Left lung (tissue), 14 donors: ENCODE measurements at places on chromosomes 3 and 15. TPM values are rescaled to one million over a fixed set of nuclear protein-coding genes. Genes with fewer than 3 reads are reported as not detected.

The MYO5C gene
- 78.3 TPM for total RNA-seq

- peaks cover 7% of the 10 kb centered on the region for H3K4me1 ChIP-seq
- H3K4me3 ChIP-seq = no peak overlapping the region
- DNase-seq = peak; percentile 59
- H3K27ac ChIP-seq = no peak overlapping the region
Observed at GRCh38 chr15:51801391-51801835, 28.0 kb upstream of the TMOD3 start.

The CFAP44 gene
- 11.4 TPM for total RNA-seq

GRCh38 chr3:57061556-57061955 lies 1.1 kb downstream of the SPATA12 start:
- no peak overlapping the region for H3K27ac ChIP-seq
- peaks cover 50% of the 10 kb centered on the region for H3K4me1 ChIP-seq
- no peak for DNase-seq
- no peak overlapping the region for H3K4me3 ChIP-seq

- H3K36me3 ChIP-seq = no peaks in the 10 kb centered on the region
- no peak for DNase-seq
- H3K27me3 ChIP-seq = no peaks in the 10 kb centered on the region
Observed at GRCh38 chr3:30457081-30457480, 149.3 kb upstream of the TGFBR2 start.

GRCh38 chr3:150218236-150218635 lies 189.9 kb upstream of the TSC22D2 start:
- no peak for DNase-seq
- no peak overlapping the region for H3K4me3 ChIP-seq

The TLE3 gene
- 69.9 TPM for total RNA-seq

The TMC3 gene
- total RNA-seq = not detected

DNA sequence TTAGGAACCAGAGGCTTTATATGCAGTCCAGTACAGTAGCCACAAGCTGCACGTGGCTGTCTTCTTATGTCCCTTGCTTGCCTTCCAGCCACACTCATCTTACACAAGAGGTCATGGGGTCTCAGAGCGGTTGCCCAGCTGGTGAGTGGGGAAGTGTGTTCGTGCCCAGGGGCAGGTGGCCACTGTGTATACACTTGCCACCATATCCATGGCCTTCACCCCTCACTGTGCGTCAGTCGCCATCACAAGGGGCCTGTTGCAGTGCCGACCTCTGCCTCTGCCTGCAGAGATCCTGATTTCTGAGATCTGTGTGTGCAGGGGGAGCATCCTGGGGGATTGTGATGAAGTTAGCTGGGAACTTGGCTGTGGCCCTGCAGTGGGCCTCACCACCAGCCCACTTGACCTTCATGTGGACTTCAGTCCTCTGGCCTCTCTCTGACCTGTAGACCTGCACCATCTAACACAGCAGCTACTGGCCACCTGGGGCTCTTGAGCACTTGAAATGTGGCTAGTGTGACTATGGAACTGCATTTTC lies 43.1 kb upstream of the SACM1L start:
- H3K27me3 ChIP-seq = no peaks in the 10 kb centered on the region
- H3K4me1 ChIP-seq = peaks cover 41% of the 10 kb centered on the region
- H3K27ac ChIP-seq = peak overlapping the region; percentile 88
- no peaks in the 10 kb centered on the region for H3K36me3 ChIP-seq

GRCh38 chr3:46212101-46212500 lies 4.0 kb upstream of the CCR1 start:
- no peaks in the 10 kb centered on the region for H3K36me3 ChIP-seq
- no peak overlapping the region for H3K27ac ChIP-seq
- H3K4me1 ChIP-seq = peaks cover 56% of the 10 kb centered on the region
- H3K4me3 ChIP-seq = no peak overlapping the region
- no peak for DNase-seq

DNA sequence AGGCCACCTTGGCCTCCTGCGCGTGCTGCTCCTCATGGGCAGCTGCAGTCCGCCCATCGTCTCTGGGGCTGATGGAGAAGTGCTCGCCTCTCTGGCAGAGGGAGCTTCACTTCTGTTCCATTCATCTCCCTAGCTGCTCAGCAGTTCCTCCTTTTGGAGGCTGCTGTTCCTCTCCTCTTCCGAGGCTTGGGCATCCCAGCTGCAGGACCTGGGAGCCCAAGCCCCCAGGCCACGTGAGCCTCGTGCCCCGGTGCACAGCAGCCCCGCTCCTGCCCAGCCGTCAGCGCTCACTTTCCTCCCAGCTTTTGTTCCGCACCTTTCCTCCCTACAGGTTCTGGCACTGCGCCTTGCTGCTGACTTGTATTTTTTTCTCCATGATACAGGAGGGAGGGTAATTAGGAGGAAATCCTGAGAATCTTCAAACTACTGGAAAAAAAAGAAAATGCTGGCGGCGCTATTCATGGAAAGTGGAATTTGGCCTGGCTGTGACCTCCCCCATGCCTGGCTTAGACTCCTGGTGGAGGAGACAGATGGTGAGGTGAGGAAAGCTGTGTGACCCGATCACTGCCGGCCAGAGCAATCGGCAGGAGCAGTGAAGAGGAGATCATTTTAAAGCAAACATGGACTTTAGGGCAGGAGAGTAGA lies 210.1 kb downstream of the CHST2 start:
- no peaks in the 10 kb centered on the region for H3K36me3 ChIP-seq
- no peak overlapping the region for H3K4me3 ChIP-seq
- no peaks in the 10 kb centered on the region for H3K27me3 ChIP-seq
- no peak overlapping the region for H3K27ac ChIP-seq
- DNase-seq = no peak

The KLHL24 gene
- total RNA-seq = 80.9 TPM

DNA sequence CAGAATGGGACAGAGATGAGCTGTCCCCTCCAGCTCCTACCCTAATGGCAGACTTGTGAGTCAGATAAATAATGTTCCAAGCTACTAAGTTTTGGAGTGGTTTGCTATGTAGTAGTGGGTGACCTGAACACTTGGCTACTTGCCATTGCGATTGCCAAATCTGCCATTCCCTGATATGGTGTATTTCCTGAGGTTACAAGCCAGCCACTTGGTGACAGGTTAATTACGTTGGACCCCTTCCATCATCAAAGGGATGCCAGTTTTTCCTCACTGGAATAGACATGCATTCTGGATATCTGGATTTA lies 33.6 kb downstream of the MORF4L1 start:
- peak overlapping the region; percentile 30 for H3K27ac ChIP-seq
- peaks cover 8% of the 10 kb centered on the region for H3K4me1 ChIP-seq

DNA sequence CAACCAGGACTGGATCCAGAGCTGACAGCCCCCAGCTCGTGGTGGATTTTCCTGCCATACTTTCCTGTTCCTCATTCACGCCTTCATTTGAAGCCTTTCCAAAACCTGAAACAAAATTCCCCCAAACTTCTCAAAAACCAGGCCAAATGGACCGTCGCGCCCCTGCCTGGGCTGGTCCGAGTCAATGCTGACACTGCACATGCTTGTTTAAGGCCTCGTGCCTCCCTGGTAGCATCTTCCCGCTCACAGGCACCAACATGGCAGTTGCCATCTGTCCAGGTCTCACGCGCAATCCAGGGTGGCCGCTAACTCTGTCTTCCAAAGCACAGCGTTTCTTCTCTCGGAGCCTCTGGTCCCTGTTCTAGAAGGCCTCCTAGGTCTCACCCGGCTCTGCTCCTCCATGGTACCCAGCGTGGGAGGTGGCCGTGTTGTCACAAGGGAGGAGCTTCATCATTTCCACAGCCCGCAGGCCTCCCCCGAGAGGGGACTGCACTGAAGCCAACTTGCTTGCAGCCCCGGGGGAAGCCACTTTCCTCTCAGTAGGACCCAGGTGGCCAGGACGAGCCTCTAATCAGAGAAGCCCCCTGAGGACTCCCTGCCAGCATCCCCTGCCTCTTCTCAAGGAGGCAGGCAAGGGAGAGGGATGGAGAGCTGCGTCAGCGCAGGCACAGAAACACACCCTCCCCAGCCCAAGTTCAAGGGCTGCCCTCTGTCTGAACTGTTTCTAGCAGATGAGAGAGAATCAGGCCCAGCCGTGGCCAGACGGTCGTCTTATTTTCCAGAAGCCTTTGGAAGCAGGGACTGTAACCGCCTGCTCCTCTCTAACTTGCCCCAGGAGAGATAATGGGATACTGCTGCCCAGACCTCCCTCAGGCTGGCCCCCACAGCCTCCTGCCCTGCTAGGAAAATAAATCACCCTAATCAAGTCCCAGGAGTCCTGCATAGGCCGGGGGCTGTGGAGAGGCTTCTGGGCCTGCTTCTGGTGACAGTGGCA lies 152.8 kb upstream of the TLE3 start:
- no peaks in the 10 kb centered on the region for H3K36me3 ChIP-seq
- H3K4me1 ChIP-seq = no peaks in the 10 kb centered on the region
- H3K27me3 ChIP-seq = no peaks in the 10 kb centered on the region
- H3K4me3 ChIP-seq = no peak overlapping the region
- peak; percentile 29 for DNase-seq
- no peak overlapping the region for H3K27ac ChIP-seq

GRCh38 chr15:100818927-100819326 lies 60.7 kb upstream of the ALDH1A3 start:
- no peak overlapping the region for H3K4me3 ChIP-seq
- no peaks in the 10 kb centered on the region for H3K4me1 ChIP-seq
- H3K27me3 ChIP-seq = no peaks in the 10 kb centered on the region
- no peaks in the 10 kb centered on the region for H3K36me3 ChIP-seq
- H3K27ac ChIP-seq = no peak overlapping the region
- no peak for DNase-seq

DNA sequence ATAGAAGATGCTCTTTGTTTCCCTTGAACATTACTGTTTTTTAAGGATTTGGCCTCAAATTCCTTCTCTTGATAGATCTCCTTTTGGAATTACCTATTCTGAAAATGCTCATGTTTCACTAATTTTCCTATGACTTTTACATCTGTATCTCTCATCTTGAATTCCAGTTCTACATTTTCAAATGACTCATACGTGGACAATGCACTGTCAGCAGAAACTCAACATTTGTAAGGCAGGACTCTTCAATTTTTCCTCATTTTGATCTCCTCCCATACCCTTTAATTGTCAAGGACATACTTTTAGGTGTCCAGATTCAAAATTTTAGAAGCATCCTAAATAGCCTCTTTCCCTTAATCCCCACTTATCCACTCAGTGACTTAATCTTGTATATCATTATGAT lies 341.0 kb upstream of the RASGRP1 start:
- H3K27ac ChIP-seq = no peak overlapping the region
- H3K36me3 ChIP-seq = no peaks in the 10 kb centered on the region
- no peak overlapping the region for H3K4me3 ChIP-seq

DNA sequence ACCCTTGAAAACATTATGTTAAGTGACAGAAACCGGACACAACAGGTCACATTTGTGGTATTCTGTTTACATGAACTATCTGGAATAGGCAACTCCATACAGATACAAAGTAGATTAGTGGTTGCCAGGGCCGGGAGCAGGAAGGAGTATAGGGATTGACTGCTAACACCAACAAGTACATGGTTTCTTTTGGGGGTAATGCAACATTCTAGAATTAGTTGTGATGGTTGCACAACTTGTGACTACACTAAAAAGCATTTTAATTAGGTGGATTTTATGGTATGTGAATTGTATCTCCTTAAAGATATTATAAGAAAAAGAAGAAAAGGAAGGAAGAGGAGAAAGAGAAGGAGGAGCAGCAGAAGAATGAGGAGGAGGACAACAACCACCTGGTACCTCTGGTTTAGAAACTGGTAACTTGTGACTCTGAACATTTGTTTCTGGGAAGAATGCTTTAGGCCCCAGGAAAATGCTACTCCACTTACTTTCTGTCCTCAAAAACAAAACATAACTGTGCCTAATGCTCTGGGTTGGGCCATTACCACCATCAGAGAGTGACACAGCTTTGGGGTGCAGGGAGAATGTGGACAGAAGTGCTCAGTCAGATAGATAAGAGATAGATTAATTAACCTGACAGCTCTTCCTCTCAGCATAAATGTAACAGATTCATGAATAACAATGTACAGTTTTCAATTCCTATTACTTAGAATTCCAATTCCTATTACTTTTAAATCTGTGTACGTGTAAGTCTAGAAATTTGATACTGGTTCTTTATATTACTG lies 20.3 kb downstream of the SETMAR start:
- H3K36me3 ChIP-seq = no peaks in the 10 kb centered on the region
- H3K27ac ChIP-seq = no peak overlapping the region
- no peaks in the 10 kb centered on the region for H3K27me3 ChIP-seq
- H3K4me3 ChIP-seq = no peak overlapping the region
- no peak for DNase-seq

DNA sequence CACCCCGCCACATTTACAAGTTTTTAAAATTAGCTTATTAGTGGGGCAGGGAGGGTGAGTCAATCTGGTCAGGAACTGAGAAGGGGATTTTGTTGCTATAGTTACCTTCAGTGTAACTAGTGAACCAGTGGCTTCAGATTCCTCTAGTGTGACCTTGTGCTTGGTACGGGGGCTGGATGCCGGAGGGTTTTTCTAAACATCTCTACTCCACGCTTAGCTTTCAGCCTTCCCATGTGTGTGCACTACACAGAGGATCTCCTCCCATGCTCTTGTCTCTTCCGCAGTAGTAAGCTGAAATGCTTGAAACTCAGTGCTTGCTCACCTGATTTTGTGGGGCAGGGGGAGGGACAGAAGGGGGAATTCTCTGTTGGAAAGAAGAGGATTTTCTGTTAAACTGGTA lies 67.9 kb upstream of the AKAP13 start:
- peaks cover 10% of the 10 kb centered on the region for H3K4me1 ChIP-seq
- no peaks in the 10 kb centered on the region for H3K27me3 ChIP-seq
- DNase-seq = no peak
- H3K4me3 ChIP-seq = no peak overlapping the region
- peak overlapping the region; percentile 25 for H3K27ac ChIP-seq

The NR1I2 gene
- 0.26 TPM for total RNA-seq

DNA sequence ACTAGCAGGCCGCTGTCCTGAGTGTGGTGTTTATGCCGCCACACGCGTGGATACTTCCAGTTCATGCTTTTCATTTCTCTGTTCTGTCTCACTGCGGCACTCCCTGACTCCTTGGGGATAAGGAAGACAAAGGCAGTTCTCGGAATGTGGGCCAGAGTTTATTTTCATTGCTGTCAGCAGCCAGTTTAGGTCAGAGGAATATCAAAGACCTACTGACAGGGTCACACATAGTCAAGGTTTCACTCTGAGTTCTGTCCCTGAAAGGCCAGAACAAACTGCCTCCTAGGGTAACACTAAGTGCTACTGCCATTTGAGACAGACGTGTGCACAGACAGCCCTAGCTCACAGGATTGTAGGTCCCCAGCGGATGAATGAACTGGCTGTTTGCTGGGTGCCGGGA lies 27.3 kb upstream of the SPTBN5 start:
- DNase-seq = no peak
- H3K27ac ChIP-seq = peak overlapping the region; percentile 7
- H3K4me1 ChIP-seq = peaks cover 13% of the 10 kb centered on the region
- H3K4me3 ChIP-seq = no peak overlapping the region
- H3K36me3 ChIP-seq = peaks cover 54% of the 10 kb centered on the region

The RASGRP1 gene
- 3.3 TPM for total RNA-seq

GRCh38 chr3:157351981-157352380 lies 84.7 kb upstream of the PTX3 start:
- H3K4me1 ChIP-seq = no peaks in the 10 kb centered on the region
- no peaks in the 10 kb centered on the region for H3K27me3 ChIP-seq
- H3K36me3 ChIP-seq = no peaks in the 10 kb centered on the region
- no peak overlapping the region for H3K4me3 ChIP-seq
